ENCODE measurements at places on chromosomes 7 and 10.

- DNase-seq = no peak
Measured at GRCh38 chr10:104906112-104906511, 265.0 kb downstream of the SORCS3 start.

GRCh38 chr7:110317541-110318265, 773.2 kb upstream of the LRRN3 start:
- peak; percentile 13 for DNase-seq

DNA sequence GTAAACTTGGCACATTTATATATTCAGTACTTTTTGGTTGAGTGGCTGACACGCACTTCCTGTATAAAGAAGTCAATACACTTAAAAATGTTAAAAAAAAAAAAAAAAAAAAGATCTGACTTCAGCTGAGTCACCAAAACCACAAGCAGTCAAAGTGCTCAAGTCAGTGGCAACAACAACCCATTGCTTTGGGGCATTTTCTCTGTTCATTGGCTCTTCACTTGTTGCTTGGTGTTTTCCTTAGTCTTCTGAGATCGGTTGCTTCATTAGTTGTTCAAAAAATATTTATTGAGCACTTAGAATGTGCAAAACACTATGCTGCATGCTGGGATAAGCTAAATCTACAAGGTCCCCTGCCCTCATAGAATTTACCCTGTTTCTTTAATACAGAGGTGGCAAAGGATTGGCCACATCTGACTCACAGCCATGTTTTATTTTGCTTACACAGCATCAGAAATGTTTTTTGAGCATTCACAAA, 63.7 kb downstream of the ZNRF2 start:
- DNase-seq = peak; percentile 71

- DNase-seq = no peak
Measured at GRCh38 chr10:8444630-8445029, 390.1 kb downstream of the GATA3 start.

GRCh38 chr7:15821484-15822427, 135.3 kb upstream of the MEOX2 start:
- DNase-seq = no peak

DNA sequence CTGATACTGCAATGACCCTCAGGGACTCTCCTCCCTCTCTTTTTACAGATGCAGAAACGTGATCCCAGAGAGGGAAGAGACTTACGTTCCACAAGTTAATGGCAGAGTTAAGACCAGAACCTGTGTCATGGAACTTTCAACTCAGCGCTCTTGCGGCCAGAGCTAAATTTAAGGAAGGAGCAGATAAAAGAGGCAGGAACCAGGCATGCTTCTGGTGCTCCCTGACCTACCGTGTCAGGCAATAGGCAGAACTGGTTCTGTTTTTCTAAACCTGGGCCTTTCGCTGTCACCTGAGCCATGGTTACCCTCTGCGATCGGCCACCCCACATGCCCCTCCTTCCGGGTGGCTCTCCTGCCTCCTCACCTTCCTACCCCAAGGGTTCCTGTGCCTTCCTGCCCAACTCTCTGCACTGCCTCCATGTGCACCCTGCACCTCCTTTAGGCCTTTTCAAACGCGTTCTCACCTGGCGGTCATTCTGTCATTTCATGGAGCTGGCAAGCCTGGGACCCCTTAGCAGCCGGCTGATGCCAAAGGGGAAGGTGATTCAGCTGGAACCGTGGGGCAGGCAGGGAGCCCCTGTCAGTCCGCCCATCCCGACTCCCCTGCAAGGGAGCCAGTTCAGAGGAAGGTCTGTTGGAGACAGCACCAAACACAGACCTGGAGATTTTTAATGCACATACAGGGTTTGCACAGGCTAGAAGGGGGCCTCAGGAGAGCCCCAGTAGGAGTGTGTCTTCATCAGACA, 7.7 kb upstream of the GBX1 start:
- DNase-seq = no peak

GRCh38 chr7:148395352-148395811, 195.2 kb upstream of the C7orf33 start:
- no peak for DNase-seq

DNA sequence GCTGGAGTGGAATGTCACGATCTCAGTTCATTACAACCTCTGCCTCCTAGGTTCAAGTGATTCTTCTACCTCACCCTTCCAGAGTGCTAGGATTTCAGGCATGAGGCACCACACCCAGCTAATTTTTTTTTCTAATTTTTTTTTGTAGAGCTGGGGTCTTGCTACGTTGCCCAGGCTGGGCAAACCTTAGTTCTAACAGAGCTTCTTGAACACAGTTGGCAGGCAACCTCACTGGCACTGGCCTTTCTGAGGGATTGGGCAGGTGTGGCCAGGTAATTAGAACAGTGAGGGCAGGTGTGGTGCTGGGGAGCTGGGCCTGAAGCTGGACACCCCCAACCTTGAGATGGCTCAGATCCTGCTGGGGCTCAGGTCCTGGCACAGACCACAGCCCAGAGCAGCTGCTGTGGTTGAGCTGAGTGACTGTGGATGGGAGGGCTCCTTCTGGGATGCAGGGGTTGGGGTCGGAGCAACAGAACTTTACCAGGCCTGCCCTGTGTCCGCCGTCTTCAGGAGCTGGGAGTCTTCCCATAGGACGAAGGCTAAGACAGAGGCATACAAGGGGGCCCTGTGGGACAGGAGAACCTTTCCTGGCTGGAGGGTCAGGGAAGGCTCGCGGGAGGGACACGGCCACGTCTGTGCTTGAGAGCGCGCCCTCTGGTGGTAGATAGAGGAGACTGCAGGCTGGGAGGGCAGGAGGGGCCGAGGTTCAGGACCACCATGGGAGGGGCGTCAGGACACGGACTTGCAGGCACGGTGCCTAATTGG, 48.2 kb downstream of the COL26A1 start:
- no peak for DNase-seq

GRCh38 chr10:734481-734880, 45.0 kb upstream of the DIP2C start:
- DNase-seq = no peak

- DNase-seq = no peak
Measured at GRCh38 chr7:20404320-20404719, 73.6 kb downstream of the ITGB8 start.

- no peak for DNase-seq
Measured at GRCh38 chr7:27183682-27184336, 1.2 kb downstream of the HOXA11 start.

GRCh38 chr7:141551094-141551781, at the start of gene AGK:
Gene AGK, plus strand, starts transcription at chr7:141551410. Its CDS starts 4,057 bp downstream, at chr7:141555467.
- DNase-seq = peak; percentile 32

DNA sequence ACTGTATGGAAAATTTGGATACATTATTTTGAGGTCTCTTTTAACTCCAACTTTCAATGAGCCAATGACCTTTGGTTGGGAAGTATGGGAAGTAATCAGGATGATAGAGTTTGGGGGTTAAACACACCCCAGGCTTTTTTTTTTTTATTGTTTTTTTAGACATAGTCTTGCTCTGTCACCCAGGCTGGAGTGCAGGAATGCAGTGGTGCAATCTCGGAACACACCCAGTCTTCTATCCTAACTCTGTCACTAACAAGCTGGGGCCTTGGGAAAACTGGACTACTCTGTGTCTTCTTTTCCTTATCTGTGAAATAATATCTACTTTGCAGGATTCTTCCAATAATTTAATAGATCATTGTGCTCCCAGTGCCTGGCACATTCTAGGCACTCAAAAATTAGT, 37.6 kb upstream of the AGBL3 start:
- DNase-seq = no peak

DNA sequence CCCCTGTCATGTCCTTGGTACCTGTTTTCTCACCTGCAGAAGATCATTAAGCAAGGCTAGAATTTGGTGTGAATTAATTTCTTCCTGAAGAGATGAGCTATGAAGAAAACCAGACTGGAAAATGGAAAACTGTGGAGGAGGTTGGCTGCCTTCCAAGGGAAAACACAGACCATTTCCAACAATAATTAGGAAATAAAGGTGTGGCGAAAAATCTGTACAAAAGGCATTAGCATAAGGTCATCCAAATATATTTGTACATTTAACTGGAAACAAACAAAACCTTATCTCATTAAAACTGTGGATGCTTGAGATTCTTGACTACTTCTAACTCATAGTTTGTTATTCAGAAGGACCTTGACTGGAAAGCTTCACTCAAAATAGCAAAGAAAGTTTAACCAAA, 1.7 kb downstream of the STN1 start:
- no peak for DNase-seq

- no peak for DNase-seq
Measured at GRCh38 chr10:99461230-99461629, 30.8 kb upstream of the GOT1 start.

DNA sequence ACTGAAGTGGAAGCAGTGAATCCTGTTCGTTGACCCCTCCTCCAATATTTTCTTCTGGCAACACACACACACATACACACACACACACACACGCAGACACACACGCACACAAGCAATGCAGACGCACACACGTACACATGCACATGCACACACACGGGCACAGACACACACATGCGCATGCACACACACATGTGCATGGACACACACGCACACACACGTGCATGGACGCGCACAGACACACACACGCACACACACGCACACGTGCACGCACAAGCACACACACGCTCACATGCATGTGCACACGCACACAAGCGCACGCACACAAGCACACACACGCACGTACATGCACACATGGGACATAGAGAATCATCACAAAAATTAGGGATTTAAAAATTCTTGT, 488.2 kb upstream of the TPK1 start:
- DNase-seq = no peak

- DNase-seq = no peak
Measured at GRCh38 chr10:11162828-11163599, 145.3 kb downstream of the CELF2 start.

- no peak for DNase-seq
Measured at GRCh38 chr10:98268694-98269431, 869 bp upstream of the LOXL4 start.

DNA sequence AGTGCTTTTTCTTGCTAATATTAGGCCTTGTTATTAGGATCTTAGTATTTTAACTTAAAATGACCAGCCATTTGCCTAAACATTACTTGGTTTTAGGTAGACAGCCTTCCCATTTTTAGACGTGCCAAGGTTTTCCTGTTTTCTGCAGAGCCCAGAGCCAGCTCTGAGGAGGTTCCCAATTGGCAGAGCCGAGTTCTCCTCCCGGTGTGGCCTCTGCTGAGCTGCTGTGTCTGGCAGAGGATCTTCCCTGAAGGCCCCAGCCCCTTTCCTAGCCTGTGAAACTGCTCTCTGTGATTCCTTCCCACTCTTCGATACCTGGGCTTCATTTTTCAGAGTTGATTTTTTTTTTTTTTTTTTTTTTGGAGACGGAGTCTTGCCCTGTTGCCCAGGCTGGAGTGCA, 91.4 kb downstream of the EEPD1 start:
- no peak for DNase-seq

DNA sequence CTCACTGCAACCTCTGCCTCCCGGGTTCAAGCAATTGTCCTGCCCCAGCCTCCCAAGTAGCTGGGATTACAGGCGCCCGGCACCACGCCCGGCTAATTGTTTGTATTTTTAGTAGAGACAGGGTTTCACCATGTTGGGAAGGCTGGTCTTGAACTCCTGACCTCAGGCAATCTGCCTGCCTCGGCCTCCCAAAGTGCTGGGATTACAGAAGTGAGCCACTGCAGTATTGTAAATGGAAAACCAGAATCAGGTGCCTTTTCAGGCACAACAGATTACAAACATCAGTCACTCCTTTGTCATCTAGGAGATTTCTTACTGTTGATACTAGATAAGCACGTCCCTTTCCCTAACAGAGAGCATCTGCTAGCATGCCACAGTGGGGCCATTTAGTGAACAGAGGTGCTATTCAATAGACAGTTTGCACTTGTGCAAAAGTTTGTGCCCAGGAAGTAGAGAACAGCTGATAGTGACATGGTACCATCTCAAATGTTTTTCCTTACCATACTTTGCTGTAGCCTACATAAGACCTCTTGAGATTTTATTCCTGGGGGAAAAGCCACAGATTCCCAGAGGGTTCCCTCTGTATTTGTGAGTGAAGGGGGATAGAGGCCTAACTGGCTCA, 24.5 kb upstream of the WAC start:
- no peak for DNase-seq

GRCh38 chr10:130022511-130023299, 58.6 kb upstream of the EBF3 start:
- peak; percentile 44 for DNase-seq

GRCh38 chr10:5540080-5540479, 15.3 kb downstream of the CALML3 start:
- no peak for DNase-seq

- DNase-seq = peak; percentile 98
Measured at GRCh38 chr10:14397066-14397465, 66.3 kb upstream of the FRMD4A start.

DNA sequence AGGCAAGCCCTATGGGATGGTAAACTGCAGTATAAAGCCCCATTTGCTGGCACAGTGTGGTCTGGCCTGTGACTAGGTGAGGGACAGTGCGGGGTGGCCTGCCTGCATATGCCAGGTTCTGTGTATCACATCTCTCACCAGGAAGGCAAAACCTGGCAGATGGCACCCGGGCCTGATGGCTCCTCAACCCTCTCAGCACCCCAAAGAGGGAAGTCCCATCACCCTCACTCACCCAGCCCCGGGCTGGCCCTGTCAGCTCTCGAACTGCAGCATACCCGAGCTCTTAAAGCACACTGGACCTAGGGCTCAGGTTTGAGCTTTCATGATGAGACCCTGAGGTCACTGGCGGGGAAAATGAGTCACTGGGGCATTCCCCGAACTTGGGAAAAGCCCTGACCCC, 130.5 kb downstream of the LHPP start:
- no peak for DNase-seq

DNA sequence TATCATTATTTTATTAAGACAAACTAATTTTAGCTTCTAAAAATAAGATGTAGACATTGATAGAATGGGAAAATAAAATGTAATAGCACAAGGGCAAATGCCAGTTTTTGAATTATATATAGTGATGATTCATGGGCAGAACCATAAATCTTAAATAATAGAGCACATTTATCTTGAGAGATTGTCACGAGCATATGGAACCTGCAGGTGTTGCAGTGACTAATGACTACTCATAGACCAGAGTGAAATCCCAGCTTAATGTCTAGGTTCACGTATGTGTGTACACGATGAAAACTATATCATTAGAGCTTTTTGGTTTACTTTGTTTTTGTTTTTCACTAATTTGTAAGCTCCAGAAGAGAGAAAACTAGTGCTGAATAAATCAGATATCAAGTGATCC, 150.2 kb upstream of the CACNA2D1 start:
- no peak for DNase-seq

- no peak for DNase-seq
Measured at GRCh38 chr7:37741776-37742175, 58.2 kb downstream of the GPR141 start.

DNA sequence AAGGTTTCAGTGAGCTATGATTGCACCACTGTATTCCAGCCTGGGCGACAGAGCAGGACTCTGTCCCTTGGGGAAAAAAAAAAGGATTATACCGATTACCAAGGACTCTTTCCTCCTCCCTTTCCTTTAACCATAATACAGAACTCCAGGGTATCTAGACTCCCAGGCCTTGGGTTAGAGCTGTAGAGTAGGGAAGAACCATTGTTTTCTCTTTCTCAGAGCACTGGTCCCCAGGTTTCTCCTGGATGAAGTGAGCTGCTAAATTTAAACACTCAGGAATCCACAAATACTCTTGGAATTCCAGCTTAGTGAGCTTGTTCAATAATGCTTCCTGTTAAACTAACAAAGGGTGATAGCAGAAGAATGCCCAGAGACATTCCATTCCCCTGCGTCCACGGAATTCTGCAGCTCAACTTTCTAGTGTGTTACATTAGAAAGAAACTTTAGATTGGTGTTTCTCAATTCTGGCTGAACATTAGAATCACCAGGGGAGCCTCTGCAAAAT, 14.6 kb upstream of the RPEL1 start:
- DNase-seq = peak; percentile 91

- no peak for DNase-seq
Measured at GRCh38 chr10:92811986-92812385, 36.3 kb upstream of the EXOC6 start.

- DNase-seq = peak; percentile 57
Measured at GRCh38 chr10:44033008-44033407, 351.9 kb downstream of the CXCL12 start.

Measured in astrocyte of the cerebellum (primary cell).